ENCODE measurements at places on chromosomes 13 and 19. TPM values are rescaled to one million over a fixed set of nuclear protein-coding genes. Genes with fewer than 3 reads are reported as not detected.
A peak's percentile ranks its signal among the peaks of the same experiment; 100 is the strongest.

- no peak for DNase-seq
- H3K27ac ChIP-seq: no peak overlapping the region
- no peaks in the 10 kb centered on the region for H3K27me3 ChIP-seq
- H3K4me1 ChIP-seq: no peaks in the 10 kb centered on the region
- H3K36me3 ChIP-seq: no peaks in the 10 kb centered on the region
- no peak overlapping the region for H3K4me3 ChIP-seq
Measured at GRCh38 chr19:31264041-31264778, 85.0 kb downstream of the TSHZ3 start.

- no peaks in the 10 kb centered on the region for H3K4me1 ChIP-seq
- H3K27me3 ChIP-seq: peaks cover 4% of the 10 kb centered on the region
- H3K27ac ChIP-seq: no peak overlapping the region
- no peaks in the 10 kb centered on the region for H3K36me3 ChIP-seq
- DNase-seq: no peak
- H3K4me3 ChIP-seq: no peak overlapping the region
Measured at GRCh38 chr19:3263866-3264265, 39.4 kb downstream of the CELF5 start.

GRCh38 chr19:17719730-17720400 is 585 bp downstream of the MAP1S start:
- no peaks in the 10 kb centered on the region for H3K27me3 ChIP-seq
- H3K4me3 ChIP-seq: peak overlapping the region; percentile 83
- peak; percentile 10 for DNase-seq
- H3K4me1 ChIP-seq: peaks cover 32% of the 10 kb centered on the region
- H3K27ac ChIP-seq: peak overlapping the region; percentile 47
- peaks cover 3% of the 10 kb centered on the region for H3K36me3 ChIP-seq

- H3K4me1 ChIP-seq: peaks cover 5% of the 10 kb centered on the region
- H3K36me3 ChIP-seq: no peaks in the 10 kb centered on the region
- H3K4me3 ChIP-seq: no peak overlapping the region
- no peak for DNase-seq
Measured at GRCh38 chr19:44806291-44806690, 2.6 kb upstream of the BCAM start.

The TPTE2 gene
- not detected for total RNA-seq

The TTYH1 gene
- total RNA-seq: 0.66 TPM

Measured in CD8-positive, alpha-beta memory T cell (primary cell).